A549 treated with dexamethasone at 1 μM for 4 hours (cell line): ENCODE measurements at places on chromosomes 13 and 19. TPM values are rescaled to one million over a fixed set of nuclear protein-coding genes. Genes with fewer than 3 reads are reported as not detected.

The ZNF575 gene
- total RNA-seq, result 1.4 to 2.7 TPM (median 2.0 TPM) in 5 replicates

The CRX gene
- not detected in 5 replicates for total RNA-seq

The OR10H5 gene
- not detected in 5 replicates for total RNA-seq

The SLITRK6 gene
- total RNA-seq, result 0.15 to 0.26 TPM (median 0.17 TPM) in 5 replicates

The NLRP5 gene
- total RNA-seq, result 0.03 to 0.08 TPM (median 0.07 TPM) in 5 replicates

The BRSK1 gene
- total RNA-seq, result 2.1 to 4.9 TPM (median 3.1 TPM) in 5 replicates

The ZNF221 gene
- 0.38 to 0.77 TPM (median 0.64 TPM) in 5 replicates for total RNA-seq

The ZNF493 gene
- 0.01 to 0.14 TPM (median 0.07 TPM) in 5 replicates for total RNA-seq

The JUNB gene
- 121 to 230 TPM (median 188 TPM) in 5 replicates for total RNA-seq

The SNRNP70 gene
- 256 to 381 TPM (median 350 TPM) in 5 replicates for total RNA-seq

The FXYD7 gene
- total RNA-seq, result 0.14 to 0.19 TPM (median 0.17 TPM) in 3 of 5 replicates, not detected in the others

The TEX101 gene
- total RNA-seq, result not detected in 5 replicates

The FCAR gene
- not detected in 5 replicates for total RNA-seq

The NOSIP gene
- total RNA-seq, result 90.9 to 110 TPM (median 106 TPM) in 5 replicates

The IGFL3 gene
- total RNA-seq, result 0.15 to 0.44 TPM (median 0.29 TPM) in 3 of 5 replicates, not detected in the others

The URAD gene
- not detected in 5 replicates for total RNA-seq

The ZNF304 gene
- 2.2 to 2.6 TPM (median 2.2 TPM) in 5 replicates for total RNA-seq

The SHD gene
- 0.06 to 0.14 TPM in 2 of 5 replicates, not detected in the others for total RNA-seq

The TBXA2R gene
- 1.1 to 1.9 TPM (median 1.2 TPM) in 5 replicates for total RNA-seq

The RUBCNL gene
- 0.15 to 0.24 TPM (median 0.21 TPM) in 5 replicates for total RNA-seq

The PSG2 gene
- total RNA-seq, result not detected in 5 replicates

The KLHL1 gene
- not detected in 5 replicates for total RNA-seq

The SPATA13 gene
- total RNA-seq, result 6.2 to 11.0 TPM (median 9.3 TPM) in 5 replicates

The DNM2 gene
- total RNA-seq, result 42.4 to 60.9 TPM (median 58.5 TPM) in 5 replicates

The PODNL1 gene
- total RNA-seq, result 1.2 to 1.5 TPM (median 1.2 TPM) in 5 replicates

The UBE2L5 gene
- not detected in 5 replicates for total RNA-seq

The MCF2L gene
- 0.27 to 0.53 TPM (median 0.38 TPM) in 5 replicates for total RNA-seq

The AP1M2 gene
- total RNA-seq, result 25.7 to 36.9 TPM (median 30.2 TPM) in 5 replicates

The CFD gene
- total RNA-seq, result 10.1 to 20.7 TPM (median 16.8 TPM) in 5 replicates

The TEAD2 gene
- total RNA-seq, result 14.1 to 19.5 TPM (median 17.1 TPM) in 5 replicates

The PDX1 gene
- 0.06 to 0.12 TPM (median 0.08 TPM) in 5 replicates for total RNA-seq

The CYP4F8 gene
- total RNA-seq, result not detected in 5 replicates

The NMRK2 gene
- not detected in 5 replicates for total RNA-seq

The THSD1 gene
- total RNA-seq, result 5.0 to 6.5 TPM (median 5.3 TPM) in 5 replicates

The SIGLEC5 gene
- not detected in 5 replicates for total RNA-seq

The GRIK5 gene
- 0.21 to 0.85 TPM (median 0.43 TPM) in 5 replicates for total RNA-seq

The NRTN gene
- 0.46 to 1.8 TPM (median 1.3 TPM) in 5 replicates for total RNA-seq

The FBXL12 gene
- 12.9 to 14.1 TPM (median 13.4 TPM) in 5 replicates for total RNA-seq

The PGLYRP2 gene
- not detected in 5 replicates for total RNA-seq

The ZNF497 gene
- 0.74 to 1.6 TPM (median 1.1 TPM) in 5 replicates for total RNA-seq

The RFPL4A gene
- total RNA-seq, result 0.61 to 1.2 TPM (median 0.88 TPM) in 5 replicates

The CCNA1 gene
- total RNA-seq, result 0.23 to 0.45 TPM (median 0.38 TPM) in 5 replicates

The CD33 gene
- total RNA-seq, result 0.06 to 0.08 TPM (median 0.07 TPM) in 3 of 5 replicates, not detected in the others

The ZNF540 gene
- total RNA-seq, result 0.05 to 0.17 TPM (median 0.16 TPM) in 4 of 5 replicates, not detected in the other

The DCT gene
- 0.04 TPM in 1 of 5 replicates, not detected in the others for total RNA-seq

The PSMC4 gene
- total RNA-seq, result 271 to 296 TPM (median 278 TPM) in 5 replicates

The TINCR gene
- 1.9 to 3.2 TPM (median 2.2 TPM) in 5 replicates for total RNA-seq

The GPC6 gene
- 3.9 to 7.2 TPM (median 6.5 TPM) in 5 replicates for total RNA-seq

The RXFP2 gene
- total RNA-seq, result not detected in 5 replicates

The ZNF85 gene
- total RNA-seq, result 0.20 TPM in 1 of 5 replicates, not detected in the others

The GJB6 gene
- 0.06 to 0.09 TPM in 2 of 5 replicates, not detected in the others for total RNA-seq

The KLK15 gene
- not detected in 5 replicates for total RNA-seq

The ZNF850 gene
- total RNA-seq, result 0.41 to 0.79 TPM (median 0.62 TPM) in 5 replicates

The ANKLE1 gene
- total RNA-seq, result 0.24 to 0.46 TPM (median 0.36 TPM) in 5 replicates

The CGB2 gene
- 0.12 to 0.36 TPM (median 0.24 TPM) in 4 of 5 replicates, not detected in the other for total RNA-seq

The TMEM150B gene
- total RNA-seq, result not detected in 5 replicates

The PSG5 gene
- 0.58 to 0.77 TPM (median 0.69 TPM) in 5 replicates for total RNA-seq
